NK-92 treated with Interleukin-12 subunit alpha and Interleukin-12 subunit beta, amount 100 ng/mL, for 24 hours (cell line): ENCODE measurements at places on chromosomes 16 and 17.

DNA sequence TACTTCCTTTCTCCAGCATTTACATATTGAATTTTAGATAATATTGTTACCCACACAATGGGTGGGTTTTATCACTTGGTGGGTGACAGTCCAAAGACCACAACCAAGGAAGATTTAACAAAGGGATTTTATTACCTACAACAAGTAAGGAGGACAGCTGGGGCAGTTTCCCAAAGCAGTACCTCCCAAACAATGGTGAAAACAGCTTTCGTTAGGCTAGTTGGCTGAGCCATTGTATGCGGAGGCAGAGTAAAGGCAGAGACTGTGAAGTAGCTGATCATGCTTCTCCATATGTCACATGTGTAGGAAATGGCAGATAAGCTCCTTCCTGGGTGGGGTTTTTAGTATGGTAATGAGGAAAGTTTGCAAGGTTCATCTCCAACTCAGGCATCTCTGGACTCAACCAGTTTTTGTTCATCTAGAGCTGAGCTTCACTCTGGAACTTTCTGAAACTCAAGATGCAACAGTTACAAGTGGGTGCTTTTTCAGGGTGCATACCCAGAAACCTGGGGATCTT lies 104.3 kb upstream of the PSMD7 start:
- no peak for DNase-seq

- DNase-seq = no peak
These were observed 11.8 kb downstream of the SREBF1 start for GRCh38 chr17:17824783-17825614.

GRCh38 chr17:66595893-66596292 lies 239.0 kb upstream of the CACNG5 start:
- DNase-seq = no peak

DNA sequence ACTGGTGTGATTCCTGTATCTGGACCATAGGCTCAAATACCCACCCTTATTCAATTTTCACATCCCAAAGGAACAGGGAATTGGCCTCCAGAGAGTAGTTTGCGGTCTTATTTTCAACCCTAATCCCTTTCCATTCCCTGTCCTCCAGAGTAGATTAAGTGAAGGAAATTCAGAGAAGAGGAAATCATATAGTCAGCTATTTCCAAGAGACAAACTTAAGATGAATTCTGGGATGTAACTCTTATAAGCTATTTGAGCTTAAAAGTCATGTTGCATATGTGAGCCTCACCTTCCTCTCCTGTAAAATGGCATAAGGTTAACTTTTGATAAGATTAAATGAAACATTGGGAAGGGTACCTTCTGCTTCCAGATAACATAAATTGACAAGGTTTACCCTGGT lies 37.4 kb upstream of the ADAMTS18 start:
- DNase-seq = no peak

GRCh38 chr17:73516431-73516830 lies 127.8 kb downstream of the SDK2 start:
- no peak for DNase-seq

DNA sequence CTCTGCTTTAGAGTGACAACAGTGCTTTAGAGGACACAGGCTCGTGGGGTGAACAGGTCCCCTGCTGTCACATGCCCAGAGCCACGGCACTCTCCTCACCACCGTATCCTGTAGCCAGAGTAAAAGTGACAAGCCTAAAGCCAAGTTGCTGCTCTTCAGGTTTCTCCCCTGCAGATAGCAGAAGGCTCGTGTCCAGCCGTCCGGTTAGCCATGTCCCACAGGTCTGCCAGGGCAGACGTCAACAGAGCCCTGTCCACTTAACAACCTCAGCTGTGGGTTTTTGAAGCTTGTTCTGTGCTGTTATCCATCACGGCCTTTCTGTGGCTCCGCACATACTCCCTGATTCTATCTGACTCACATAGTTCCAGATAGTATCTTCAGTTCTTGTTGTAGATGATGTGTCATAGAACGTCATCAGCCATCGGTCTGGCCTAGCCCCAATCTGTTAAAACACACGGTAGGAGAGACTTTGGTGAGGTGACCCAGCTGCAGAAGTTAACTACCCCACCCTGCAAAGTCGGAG lies 100.7 kb downstream of the SOCS1 start:
- DNase-seq = no peak

DNA sequence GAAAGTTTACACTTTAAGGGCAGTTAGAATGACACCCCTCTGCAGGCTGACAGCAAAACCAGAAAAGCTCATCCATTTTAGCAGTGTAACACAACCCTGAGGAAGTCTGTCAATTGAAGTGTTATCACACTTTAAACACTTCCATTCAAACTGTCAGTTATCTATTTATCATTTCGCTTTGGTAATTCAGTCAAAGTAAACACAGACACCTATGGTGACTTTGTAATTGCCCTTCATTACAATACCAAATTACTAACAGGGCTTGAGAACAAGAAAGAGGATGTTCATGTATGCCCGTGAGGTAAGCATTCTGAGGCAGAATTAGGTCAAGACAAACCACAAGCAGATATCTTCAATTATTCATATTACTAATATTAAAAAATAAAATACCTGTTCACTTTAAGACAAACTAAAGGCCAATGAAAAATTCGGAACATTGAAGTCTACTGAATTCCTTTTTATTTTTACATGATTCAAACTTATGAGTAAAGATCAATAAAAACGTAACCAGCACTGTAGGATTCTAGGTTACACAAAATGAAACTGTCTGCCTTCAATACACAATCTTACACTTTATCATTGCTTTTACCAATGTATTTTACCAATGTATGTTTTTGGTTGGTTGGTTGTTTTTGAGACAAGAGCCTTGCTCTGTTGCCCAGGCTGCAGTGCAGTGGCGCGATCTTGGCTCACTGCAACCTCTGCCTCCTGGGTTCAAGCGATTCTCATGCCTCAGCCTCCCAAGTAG lies 57.1 kb downstream of the BRIP1 start:
- DNase-seq = no peak

DNA sequence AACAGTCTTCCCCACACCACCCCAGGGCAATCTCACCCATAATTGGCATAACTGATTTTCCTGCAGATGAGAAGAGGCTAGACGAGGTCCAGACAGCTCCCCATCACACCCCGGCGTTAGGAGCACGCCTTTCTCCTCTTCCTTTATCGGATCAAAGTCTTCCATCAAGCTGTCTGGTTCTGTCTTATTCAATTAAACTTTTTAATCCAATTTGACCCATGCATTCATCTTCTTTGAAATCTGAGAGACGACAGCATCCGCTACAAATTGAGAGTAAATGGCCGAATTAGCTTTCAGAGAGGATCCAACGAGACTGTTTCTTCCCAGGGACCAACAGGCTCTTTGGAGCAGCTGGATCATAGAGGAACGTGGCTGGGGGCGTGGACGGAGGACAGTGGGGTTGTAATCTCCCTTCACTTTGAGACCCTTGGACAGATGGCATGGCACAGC lies 44.4 kb upstream of the GPRC5B start:
- no peak for DNase-seq

DNA sequence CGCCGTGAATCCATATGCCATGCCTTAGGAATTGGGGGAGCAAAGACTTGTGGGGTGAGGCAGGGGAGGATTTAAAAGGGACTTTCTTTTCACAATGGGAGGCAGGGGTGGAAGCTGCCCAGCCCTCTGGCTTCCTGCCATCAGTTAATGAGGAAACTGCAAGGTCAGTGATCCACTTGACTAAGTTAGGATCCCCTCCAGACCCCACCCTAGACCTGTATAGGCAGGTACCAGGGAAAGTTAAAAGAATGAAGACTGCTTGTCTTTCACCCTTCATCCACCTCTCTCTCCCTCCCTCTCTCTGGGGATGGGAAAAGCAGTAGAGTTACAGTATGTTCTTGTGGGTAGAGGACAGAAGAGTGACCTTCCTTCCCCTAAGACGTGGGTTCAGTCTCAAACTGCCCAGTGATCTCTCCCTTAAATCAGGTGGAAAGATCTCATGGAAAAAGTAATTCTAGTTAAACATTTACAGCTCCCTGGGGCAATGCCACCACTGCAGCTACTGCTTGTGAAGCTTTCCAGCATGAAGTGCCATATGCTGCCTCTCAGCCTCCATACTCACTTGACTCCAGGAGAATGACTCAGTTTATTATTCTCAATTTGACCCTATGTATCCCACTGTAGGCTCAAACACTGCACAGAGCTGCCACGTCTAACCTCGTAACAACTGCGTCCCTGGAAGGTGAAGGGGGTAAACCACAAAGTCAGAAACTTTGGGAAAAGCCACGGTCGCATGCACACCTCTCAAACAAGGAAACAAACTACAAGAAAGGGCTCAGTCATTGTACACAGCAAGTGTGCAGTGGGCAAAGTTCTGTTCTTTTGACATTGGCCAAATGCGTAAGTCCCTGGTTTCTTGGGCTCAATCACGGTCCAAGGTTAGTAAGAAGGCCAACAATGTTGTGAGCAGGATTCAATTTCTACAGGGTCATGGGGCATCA lies 1.2 kb downstream of the COA3 start:
- DNase-seq = no peak

DNA sequence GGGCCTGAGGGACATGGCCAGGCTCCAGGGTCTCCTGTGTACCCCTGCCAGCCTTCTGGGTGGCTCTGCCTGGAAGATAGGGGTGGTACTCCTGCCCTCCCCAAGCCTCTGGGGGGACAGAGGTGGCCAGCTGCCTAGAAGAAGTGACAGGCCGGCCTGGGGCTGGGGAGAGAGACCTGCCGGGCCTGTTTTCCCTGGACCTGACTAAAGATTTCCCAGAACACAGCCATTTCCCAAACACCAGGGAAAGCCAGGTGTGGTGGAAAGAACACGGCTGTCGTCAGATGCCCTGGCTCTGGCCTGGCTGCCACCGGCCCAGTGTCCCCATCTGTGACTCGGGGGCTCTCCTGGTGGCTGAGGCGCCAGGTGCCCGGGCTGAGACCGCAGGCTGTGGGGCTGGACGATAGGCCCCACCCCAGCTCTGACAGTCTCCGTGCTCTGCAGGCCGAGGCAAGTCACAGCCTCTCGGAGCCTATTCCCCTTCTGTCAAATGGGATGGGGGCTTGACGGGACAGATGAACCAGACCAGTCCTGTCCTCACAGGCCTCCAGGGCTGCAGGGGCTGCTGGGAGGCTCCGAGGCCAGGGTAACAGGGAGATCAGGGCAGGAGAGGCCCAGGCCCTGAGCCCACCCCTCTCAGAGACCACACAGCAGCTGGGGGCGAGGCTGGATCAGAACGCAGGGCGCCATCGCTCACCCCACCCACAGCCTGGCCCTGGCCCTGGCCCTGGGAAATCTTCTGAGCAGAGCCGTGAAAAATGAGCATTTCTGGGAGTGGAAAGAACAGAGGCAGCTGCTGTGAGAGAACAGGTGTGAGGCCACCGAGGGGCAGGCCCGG lies 33.1 kb downstream of the CTU2 start:
- no peak for DNase-seq

- DNase-seq = no peak
These were observed 19.3 kb downstream of the TSPOAP1 start for GRCh38 chr17:58308985-58309917.

DNA sequence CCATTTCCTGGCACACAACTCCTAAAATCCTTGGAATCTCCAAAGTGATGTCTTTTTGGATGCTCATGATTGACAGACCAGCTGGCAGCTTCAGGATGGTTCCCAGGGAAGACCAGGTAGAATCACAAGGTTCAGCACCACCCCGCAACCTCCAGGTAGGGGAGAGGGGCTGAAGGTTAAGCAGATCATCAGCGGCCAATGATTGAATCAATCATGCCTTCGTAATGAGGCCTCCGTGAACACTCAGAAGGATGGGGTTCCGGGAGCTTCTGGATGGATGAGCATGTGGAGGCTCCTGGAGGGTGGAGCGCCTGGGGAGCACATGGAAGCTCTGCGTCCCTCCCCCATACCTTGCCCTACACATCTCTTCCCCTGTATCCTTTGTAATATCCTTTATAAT lies 185.9 kb downstream of the SEC14L1 start:
- no peak for DNase-seq

DNA sequence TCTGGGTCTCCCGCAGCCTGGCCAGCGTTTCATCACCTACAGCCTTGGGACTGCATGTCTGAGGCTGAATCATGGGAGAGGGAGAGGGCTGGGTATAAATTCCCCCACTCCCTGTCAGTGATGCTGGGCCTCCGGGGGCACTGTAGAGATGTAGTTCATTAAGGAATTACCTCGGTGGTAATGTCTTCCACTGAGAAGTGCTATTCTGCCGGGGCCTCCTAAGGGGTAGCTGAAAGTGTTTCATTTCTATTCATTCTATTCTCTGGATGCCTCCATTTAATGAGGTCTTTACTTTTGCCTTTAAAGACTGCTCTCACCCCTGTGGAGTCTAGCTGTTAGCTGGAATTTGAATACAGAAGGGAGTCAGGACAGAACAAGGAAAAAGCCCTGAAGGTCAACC lies 116.4 kb upstream of the HS3ST4 start:
- DNase-seq = no peak
